ENCODE measurements at places on chromosomes 7 and 10. TPM values are rescaled to one million over a fixed set of nuclear protein-coding genes. Genes with fewer than 3 reads are reported as not detected.

The CADPS2 gene
- not detected for total RNA-seq

The LARP4B gene
- 137 TPM for total RNA-seq

The SCART1 gene
- total RNA-seq, result 0.93 TPM

The GPR15LG gene
- total RNA-seq, result not detected

The HOXA9 gene
- not detected for total RNA-seq

The LRIT1 gene
- total RNA-seq, result not detected

The UCMA gene
- not detected for total RNA-seq

The SPDYE18 gene
- total RNA-seq, result 0.42 TPM

The PNLIPRP3 gene
- not detected for total RNA-seq

The SHH gene
- not detected for total RNA-seq

The FAM20C gene
- total RNA-seq, result 0.74 TPM

The CDC14C gene
- not detected for total RNA-seq

The RPEL1 gene
- not detected for total RNA-seq

The DRGX gene
- not detected for total RNA-seq

The CYCS gene
- 344 TPM for total RNA-seq

The RAMP3 gene
- not detected for total RNA-seq

The CEP55 gene
- total RNA-seq, result 44.4 TPM

The PTF1A gene
- not detected for total RNA-seq

The ADGRA1 gene
- total RNA-seq, result not detected

The GRID2IP gene
- 0.50 TPM for total RNA-seq

The PIK3CG gene
- 26.6 TPM for total RNA-seq

The PPP1R17 gene
- total RNA-seq, result not detected

The GDF10 gene
- 1.0 TPM for total RNA-seq

The CALCR gene
- not detected for total RNA-seq

The MASTL gene
- total RNA-seq, result 28.1 TPM

The PNLIPRP2 gene
- total RNA-seq, result not detected

The FAM131B gene
- 2.2 TPM for total RNA-seq

The TAS2R3 gene
- 0.89 TPM for total RNA-seq

Data from activated CD8-positive, alpha-beta memory T cell treated with anti-CD3 and anti-CD28 coated beads for 36 hours (primary cell).